ENCODE measurements at places on chromosomes 2 and 18.
A peak's percentile ranks its signal among the peaks of the same experiment; 100 is the strongest.

DNA sequence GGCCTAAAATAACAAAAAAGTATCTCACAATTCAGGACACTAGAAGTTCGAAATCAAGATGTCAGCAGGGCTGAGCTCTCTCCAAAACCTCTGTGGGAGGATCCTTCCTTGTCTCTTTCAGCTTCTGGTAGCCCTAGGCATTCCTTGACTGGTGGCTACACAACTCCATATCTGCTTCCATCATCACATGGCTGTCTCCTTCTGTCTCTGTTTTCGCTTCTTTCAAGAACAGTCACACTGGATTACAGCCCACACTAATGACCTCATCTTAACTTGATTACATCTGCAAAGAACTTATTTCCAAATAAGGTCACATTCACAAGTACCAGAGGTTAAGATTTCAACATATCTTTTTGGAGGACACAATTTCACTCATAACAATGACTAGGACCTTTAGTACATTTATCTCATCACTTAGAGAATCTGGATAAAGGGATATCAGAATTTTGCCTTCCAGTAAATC lies 275.2 kb downstream of the IRS1 start:
- no peak for DNase-seq

GRCh38 chr18:59200787-59201186 lies 19.2 kb upstream of the GRP start:
- no peak for DNase-seq

DNA sequence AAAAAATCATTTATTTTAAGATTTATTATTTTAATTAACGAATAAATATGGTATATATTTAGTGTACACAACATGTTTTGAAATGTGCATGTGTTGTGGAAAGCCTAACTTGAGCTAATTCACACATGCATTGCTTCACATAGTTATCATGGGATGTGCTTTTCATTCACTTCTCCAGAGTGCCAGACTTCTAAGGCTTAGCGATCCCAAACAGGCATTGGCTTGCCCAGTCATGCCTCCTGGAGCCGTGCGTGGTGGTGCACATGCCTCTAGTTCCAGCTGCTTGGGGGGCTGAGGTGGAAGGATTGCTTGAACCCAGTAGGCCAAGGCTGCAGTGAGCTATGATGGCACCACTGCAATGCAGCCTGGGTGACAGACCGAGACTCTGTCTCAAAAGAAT lies 40.5 kb downstream of the ARHGEF4 start:
- DNase-seq: no peak

DNA sequence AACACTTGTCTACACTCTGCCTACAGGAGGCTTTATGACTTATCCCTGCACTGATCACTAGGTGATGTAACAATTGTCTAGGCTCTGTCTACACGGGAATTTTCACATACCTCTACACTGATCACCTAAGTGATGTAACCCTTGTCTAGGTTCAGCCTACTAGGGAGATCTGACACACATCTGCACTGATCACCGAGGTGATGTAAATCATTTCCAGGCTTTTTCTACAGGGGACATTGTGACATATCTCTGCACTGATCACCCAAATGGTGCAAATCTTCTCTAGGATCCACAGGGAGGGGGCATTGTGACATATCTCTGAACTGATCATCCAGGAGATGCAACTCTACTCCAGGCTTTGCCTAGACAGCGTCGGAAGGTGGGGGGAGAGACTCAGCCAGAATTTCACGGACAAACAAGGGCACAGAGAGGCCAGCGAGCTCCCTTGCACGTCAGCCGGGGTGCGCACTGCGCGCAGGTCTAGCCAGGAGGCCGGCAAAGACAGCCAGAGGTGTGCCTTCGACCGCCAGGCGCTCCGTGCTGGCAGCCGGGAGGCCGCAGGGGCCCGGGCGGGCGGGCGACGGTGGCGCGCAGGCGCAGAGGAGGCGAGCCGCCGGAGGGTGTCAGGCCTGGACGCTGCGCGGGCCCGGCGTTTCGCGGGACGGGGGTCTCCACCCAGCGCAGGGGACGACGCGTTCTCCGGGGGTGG lies 46.9 kb upstream of the USP14 start:
- peak; percentile 54 for DNase-seq

GRCh38 chr2:288758-289361 lies 969 bp upstream of the ALKAL2 start:
- DNase-seq: no peak

DNA sequence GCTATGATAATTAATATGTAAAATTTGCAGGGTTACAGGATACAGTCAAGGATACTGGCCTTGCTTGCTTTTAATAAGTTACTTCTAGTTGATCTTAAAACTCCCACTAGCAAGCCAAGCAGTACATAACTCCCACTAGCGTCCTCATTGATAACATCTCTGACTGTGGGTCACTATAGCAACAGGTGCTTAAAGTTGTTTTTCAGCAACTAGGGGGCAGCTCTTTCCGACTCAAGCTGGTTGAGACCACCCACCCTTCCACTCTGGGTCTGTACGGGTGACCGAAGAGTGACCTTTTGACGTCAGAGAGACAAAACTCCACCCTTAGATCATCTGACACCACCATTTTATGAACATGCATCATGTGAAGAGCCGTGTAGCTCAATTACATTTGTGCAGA lies 208.6 kb downstream of the MYO1B start:
- DNase-seq: no peak

DNA sequence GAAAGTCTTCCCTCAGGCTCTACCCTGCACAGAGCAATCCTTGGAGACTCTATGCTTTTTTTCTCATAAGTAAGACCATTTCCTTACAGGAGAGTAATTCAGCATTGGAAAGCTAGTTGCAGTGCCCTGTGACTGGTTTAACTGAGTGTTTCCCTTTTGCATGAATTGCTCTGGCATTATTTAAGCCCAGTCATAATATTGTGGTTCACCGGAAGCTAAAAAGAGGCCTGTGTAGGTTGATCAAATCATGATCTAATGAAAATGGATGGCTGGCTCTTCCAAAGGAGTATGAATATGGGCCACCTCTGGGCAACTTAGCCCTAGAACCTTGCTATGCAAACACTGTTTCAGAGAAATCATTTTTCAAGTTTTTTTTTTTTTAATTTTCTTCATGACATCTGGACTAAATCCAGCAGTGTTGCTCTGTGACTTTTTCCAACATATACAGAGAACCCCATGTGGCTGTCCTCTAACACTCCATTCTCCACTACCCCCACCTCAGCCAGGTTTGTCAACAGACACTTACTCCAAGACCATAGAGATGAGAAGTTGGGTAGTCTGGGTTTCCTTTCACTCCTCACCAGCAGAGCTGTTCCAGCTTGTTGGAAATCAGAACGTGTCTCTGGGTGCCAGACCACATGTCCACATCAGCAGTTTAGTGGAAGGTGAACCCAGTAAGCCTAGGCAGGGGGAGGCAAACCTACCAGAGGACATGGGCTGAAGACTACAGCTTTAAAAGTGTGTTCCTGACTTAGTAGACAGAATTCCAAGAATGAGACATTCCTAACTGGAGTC lies 175.2 kb upstream of the SLC14A2 start:
- DNase-seq: no peak

GRCh38 chr2:215615803-215616174 lies 179.9 kb upstream of the FN1 start:
- DNase-seq: no peak

- DNase-seq: no peak
Observed at GRCh38 chr2:102591491-102592045, 27.8 kb upstream of the SLC9A2 start.

DNA sequence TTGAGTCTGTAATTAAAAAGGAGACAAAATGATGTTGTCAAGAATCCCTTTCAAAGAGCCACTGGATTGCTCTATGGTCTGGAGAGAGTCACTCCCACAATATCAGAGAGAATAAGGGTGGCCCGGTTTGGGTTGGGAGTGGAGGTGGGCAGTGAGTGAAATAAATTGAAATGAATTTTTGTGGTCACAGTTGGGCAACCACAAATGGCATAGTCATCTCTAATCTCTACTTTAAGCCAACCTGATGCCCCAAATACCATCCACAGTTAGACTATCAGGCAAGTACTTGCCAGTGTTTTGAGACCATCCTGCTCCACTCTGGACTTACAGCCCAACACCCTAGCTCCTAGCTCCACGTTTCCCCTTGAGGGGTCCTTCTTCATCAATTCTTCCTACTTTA lies 559.7 kb downstream of the BCL11A start:
- DNase-seq: no peak

Measured in activated T-helper 1 cell treated with anti-CD3 and anti-CD28 coated beads, Interleukin-2, amount 50 U/mL, for 16 hours (primary cell).